Amygdala (tissue), 56 donors: ENCODE measurements at places on chromosomes 5 and 9.

GRCh38 chr9:105305856-105306255 is 61.4 kb downstream of the SLC44A1 start:
- DNase-seq, result no peak

- DNase-seq, result no peak
These were observed 623.3 kb downstream of the RAB3C start for GRCh38 chr5:59206132-59206581.

- no peak for DNase-seq
These were observed 40.2 kb downstream of the RASA1 start for GRCh38 chr5:87307796-87308423.

DNA sequence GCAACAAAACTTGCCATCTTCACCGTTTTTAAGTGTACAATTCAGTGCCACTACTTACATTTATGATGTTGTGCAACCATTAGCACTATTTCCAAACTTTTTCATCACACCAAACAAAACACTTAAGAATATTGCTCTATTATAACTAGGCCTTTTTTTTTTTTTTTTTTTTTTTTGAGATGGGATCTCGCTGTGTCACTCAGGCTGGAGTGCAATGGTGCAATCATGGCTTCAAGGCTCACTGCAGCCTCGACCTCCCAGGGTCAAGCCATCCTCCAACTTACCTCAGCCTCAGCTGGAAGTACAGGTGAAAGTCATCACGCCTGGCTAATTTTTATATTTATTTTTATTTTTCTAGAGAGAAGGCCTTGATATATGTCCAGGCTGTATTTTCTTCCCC is 22.3 kb upstream of the LMNB1 start:
- no peak for DNase-seq

GRCh38 chr5:32712481-32713360 is 1.6 kb downstream of the NPR3 start:
- DNase-seq, result no peak

DNA sequence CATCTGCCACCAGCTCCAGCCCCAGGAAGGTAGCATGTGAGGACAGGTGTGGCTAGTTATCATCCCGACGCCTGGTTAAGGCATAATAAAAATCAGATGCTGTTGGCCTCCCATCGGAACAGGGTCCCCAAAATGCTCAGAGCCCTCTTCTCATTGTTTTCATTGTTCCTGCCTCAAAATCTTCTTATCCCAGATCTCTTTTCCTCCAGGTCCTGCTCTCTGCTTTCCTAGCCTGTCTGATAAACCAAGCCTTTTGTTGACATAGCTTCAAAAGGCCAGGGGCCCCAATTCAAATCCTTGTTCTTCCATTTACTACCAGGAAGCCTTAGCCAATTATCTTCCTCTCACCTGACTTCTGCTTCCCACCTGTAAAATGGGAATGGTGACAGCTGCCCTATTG is 130.1 kb upstream of the ADRA1B start:
- DNase-seq, result no peak

DNA sequence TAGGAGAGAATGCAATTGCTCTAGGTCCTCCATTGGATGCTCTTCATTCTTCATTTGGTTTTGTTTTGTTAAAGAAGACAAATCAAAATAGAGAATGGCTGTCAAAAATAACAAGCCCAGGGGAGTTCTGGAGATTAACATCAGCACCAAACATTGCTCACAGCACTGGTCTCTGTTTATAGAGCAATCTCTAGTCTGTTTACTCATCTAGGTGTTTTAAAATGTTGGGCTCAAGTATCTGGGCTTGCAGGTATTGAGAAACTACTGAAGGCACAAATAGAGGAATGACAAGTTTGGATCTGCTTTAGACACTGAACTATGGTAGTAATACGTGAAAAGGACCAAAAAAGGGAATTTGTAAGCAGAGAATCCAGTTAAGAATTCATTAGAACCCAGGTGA is 77.0 kb upstream of the TMC1 start:
- no peak for DNase-seq

DNA sequence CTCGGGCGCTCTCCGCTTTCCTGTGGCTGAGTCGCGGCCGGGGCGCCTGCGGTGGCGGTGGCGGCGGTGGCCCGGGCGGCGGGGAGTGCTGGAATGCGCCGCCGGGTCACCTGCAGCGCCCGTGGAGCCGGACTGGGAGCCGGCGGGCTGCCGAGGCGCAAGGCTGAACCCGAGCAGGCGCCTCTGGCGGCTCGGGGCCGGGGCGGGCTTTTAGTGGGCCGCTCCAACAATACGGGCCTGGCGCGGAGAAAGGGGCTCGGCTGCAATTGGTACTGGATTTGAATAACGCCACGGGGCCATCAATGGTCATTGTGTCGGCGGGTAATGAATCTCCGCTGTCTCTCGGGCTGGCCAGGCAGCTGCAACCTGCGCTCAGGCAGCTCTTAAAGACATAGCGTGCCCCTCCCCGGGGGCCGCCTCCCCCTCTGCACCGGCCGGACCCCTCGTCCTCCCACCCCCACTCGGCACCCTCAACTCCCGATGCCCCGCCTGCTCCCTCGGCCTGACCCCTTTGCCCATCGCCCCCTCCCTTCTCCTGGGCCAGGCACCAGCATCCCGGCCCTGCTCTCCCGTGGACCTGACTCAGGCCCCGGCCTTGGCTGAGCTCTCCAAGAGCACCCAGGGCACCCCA is 22.1 kb downstream of the URM1 start:
- peak; percentile 65 for DNase-seq

- no peak for DNase-seq
These were observed 16.7 kb downstream of the WHRN start for GRCh38 chr9:114488398-114489129.

- DNase-seq, result no peak
These were observed 344.9 kb downstream of the ICE1 start for GRCh38 chr5:5767286-5767928.

GRCh38 chr9:472479-473075 is 257.9 kb downstream of the DOCK8 start:
- DNase-seq, result no peak

DNA sequence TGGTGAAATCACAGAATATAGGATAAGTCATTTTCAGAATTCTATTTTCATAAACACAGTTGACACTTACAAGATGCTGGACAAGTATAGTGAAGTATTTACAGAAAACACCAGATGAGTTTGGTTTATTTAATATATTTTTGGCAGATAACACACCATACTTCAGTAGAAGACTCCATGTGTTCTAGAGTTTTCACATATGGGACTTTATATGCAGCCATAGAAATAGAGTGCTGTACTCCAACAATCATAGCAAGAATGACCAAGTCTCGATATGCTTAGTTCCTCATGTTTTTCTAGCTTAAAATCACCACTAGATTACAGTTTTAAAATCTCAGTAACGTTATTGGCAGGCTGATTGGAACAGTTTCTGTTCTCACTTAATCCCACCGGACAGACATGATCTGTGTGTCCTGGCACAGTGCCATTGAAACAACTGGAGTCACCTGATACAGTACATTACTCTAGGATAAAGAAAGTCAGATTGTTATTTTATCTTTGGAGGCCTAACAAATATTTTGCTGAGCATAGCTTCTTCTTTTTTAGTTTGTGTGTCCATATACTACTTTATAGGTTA is 45.8 kb upstream of the ERBIN start:
- no peak for DNase-seq

DNA sequence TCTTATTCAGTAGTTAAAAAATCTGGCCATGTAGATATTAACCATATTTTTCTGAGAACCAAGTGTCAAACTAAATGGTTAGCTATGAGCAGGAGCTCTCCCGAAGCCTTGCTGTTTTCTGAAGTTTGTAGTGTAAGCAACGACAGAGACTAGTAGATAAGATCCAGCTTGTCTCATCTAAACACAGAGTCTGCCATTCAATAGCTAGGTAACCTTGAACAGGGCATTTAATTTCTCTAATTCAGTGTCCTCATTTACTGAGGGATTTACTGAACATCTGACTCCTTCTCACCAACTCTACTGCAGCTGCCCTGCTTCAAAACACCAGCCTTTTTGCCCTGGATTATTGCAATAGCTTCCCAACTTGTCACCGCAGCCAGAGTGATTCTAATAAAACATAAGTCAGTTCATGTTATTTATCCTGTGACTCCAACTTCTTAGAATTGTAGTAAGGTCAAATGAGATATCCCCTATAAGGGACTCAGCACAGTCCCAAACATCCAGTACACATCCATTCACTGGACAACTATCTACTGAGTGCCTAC is 337.0 kb downstream of the PLK2 start:
- DNase-seq, result no peak

DNA sequence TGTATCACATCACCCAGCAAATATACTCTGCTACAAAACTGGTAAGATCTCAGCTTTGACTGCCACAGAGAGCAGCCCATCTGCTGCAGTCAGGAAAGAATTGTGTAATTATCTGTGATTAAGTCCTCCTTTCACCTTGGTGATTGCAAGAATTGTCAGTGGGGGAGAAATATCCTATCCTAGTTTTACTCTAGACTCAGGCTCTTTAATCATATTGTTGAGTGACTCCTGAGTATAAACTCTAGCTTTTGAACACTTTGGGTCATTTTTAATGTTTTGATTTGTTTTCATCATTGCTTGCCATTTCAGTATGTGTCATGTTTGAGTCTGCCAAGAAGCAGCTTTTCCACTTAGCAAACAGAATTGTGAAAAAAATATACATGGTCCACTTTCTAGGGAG is 32.1 kb downstream of the VCAN start:
- no peak for DNase-seq

GRCh38 chr9:121711281-121711680 is 59.8 kb downstream of the DAB2IP start:
- no peak for DNase-seq

GRCh38 chr5:128236334-128236733 is 152.8 kb downstream of the SLC12A2 start:
- no peak for DNase-seq

DNA sequence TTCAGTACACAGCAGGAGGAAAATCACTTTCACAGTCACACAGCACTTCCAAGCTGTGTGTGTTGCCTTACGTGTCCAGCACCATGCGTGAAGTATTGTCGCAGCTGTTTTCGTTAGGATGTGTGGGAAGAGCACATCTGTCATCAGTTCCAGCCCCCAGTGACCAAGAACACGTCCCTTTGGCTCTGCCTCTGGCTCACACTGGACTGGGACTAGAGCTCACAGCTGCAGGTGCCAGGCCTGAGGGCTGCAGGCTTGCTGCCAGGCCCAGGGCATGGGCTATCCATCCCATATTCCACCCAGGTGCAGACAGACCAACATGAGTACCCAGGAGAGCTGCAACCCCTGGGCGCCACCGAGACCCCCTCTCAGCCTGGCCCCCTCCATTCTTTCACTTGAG is 60.5 kb upstream of the ANKRD33B start:
- DNase-seq, result no peak

DNA sequence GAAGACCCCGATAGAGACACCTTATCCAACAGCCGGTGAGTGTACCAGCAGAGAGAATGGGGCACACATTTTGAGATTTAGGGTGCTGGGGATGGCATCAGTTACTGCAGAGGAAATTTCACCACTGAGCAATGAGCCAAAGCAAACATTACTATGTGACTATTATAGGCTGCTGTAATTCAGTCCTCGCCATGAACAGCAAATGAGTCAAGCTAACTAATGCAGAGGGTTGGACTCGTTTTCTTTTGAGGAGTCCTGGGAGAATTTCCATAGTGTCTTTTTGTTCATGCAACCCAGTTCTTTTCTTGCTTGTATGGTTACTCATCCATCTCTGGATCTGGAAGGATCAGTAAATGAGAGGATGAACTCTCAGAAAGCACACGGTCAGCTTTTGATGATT is 323.8 kb downstream of the PSAT1 start:
- no peak for DNase-seq

- no peak for DNase-seq
These were observed 112.3 kb downstream of the VCAN start for GRCh38 chr5:83583859-83584258.

DNA sequence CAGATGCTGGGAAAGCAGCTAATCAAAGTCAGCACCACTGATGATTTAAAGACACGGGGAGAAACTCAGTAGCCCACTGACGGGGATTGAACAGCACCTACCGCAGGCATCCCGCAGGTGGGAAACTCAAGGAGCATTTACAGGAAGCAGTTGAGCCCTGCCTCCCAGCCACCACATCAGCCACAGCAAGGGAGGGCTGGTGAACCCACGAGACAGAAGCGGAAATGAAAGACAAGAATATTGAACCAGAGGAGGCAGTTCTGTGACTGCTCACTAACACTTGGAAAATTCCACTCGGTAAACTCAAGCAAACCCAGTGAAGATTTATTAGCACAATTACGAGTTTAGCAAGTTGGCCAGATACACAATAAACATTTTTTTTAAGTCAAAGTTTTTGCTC is 10.6 kb upstream of the FAM163B start:
- DNase-seq, result no peak

GRCh38 chr5:177372034-177372896 is 12.0 kb upstream of the SLC34A1 start:
- DNase-seq, result no peak

DNA sequence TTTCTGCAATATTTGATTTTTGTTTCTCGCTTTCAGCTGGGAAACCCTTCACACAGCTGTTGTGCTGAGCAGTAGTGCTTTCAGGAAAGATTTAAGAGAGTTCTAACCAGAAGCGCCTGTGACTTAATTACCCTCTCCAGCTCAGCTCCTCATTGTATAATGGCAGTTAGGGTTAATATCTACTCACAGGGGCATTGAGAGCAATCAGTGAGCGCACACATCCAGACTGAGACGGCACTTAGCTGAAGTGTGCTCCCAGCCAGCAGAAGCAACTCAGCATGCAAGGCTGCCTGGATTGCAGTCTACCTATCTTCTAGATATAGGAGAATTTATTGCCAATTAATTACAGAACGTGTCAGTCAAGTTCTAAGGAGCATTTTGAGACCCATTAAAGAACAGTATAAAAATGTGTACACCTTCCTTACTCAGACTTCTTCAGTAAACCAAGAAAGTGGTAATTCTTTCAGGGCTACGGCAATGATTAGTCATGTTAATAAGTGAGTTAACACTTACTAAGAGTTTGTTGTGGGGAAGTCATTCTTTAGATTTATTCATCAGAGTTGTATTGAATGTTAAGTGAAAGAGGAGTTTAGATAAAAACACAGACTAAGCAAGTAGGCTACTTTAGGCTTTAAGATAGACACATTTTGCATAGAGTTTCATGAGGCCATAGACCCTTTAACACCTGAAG is 111.7 kb upstream of the PCAT7 start:
- no peak for DNase-seq

DNA sequence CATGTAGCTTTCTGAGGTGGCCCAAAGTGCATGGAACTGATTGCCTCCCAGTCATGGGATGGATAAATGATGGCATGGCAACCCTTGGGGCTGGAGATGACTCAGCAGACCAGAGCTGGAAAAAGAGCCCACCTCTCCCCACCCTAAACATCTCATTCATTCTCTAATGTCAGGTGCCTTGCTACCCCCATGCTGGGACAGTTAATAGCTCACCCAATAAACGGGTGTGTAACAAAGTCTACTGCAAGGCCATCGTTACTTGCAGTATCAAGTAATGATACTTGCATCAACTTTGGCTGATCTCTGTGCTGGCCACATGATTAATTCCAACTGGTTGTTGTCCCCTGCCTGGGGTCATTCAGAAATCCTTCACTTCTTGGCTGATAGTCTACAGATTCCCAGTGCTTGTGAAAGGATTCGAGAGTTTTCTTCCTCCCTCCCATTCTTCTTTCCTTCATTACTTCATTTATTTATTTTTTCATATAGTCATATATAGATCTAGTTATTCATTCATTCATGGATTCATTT is 122.8 kb upstream of the TRIM32 start:
- no peak for DNase-seq
